ENCODE measurements at places on chromosomes 2 and 18. TPM values are rescaled to one million over a fixed set of nuclear protein-coding genes. Genes with fewer than 3 reads are reported as not detected.

DNA sequence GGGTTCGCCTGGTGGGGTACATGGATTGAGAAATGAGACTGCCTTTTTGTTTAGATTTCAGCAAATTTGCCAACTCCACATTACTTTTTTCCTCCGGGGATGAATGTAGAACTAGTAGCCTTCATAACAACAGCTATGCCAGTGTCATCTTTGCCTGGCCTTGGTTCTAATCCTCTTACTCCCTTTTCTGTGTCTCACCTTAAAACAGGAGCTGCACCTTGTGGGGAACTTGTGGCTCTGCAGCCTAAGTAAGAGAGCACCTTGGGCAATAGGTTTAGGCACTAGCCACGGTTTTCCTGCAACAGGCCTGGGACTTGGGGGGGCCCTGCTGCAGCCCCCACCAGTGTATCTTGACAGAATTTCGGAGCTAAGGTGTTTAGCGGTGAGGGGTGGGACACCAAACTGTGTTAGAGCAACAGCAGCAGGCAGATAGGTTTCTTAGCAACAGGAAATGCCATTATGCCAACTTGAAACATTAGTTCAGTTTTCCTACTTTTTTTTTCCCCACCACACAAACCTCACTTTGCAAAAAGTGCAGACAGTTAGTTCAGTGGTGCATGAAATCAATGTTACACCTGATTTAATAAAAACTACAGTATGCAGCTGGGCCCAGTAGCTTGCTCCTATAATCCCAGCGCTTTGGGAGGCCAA lies 173.7 kb downstream of the PRKCE start:
- no peak overlapping the region for H3K27ac ChIP-seq
- no peak overlapping the region for H3K4me3 ChIP-seq
- H3K4me1 ChIP-seq: no peaks in the 10 kb centered on the region
- no peaks in the 10 kb centered on the region for H3K36me3 ChIP-seq

DNA sequence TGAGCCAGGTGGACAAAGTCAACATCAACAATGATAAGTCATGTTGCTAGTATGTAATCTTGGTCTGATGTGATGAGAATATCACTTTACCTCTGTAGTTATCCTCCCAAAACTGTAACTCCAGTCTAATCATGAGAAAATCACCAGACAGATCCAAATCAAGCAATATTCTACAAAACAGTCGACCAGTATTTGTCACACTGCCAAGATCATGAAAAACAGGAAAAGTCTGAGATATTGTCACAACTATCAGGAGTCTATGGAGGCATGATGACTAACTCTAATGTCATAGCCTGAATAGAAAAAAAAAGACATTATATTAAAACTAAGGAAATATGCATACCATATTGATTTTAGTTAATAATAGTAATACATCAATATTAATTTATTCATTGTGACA lies 1883.3 kb upstream of the CELF4 start:
- no peak overlapping the region for H3K27ac ChIP-seq
- DNase-seq: no peak
- peaks cover 3% of the 10 kb centered on the region for H3K4me1 ChIP-seq
- no peaks in the 10 kb centered on the region for H3K27me3 ChIP-seq
- no peak overlapping the region for H3K4me3 ChIP-seq
- no peaks in the 10 kb centered on the region for H3K36me3 ChIP-seq

ERLEC1 gene
- 40.4 TPM for total RNA-seq

SERPINB3 gene
- not detected for total RNA-seq

DES gene
- 3.8 TPM for total RNA-seq

Measured in endodermal cell (in vitro differentiated cells).